Heart left ventricle (tissue), 16 donors: ENCODE measurements at places on chromosomes 4 and X. TPM values are rescaled to one million over a fixed set of nuclear protein-coding genes. Genes with fewer than 3 reads are reported as not detected.

DNA sequence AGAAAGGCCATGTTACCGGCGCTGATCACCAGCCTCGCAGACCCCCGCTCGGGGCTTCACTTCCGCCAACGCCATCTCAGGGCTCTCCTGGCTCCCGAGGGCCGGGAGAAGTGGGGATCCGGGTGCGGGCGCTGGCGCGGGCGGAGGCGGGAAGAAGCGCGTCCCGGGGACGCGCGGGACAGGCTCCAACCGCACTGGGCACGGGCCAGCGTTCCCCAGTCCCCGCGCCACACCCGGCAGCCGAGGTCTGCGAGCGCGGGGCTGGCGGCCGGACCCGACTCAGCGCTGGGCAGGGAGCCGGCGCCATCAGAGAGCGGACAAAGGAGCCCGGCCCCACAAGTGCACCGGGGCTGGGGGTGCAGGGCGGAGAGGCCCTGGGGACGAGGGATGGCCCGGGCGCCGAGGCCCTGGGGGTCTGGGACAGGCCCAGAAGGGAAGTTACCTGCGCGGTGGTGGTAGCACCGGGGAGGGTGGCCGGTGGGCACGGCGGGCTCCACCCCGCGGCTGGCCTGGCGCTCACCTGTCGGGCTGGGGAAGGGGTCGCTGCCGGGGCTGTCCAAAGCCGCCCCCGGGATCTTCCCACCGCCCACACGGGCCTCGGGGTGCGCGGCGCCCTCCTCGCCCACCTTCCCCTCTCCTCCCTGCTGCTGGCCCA lies 449 bp downstream of the CTPS2 start:
- peak; percentile 19 for DNase-seq

Gene ENPEP
- total RNA-seq: 4.2 TPM

Gene CLDN34
- not detected for total RNA-seq

DNA sequence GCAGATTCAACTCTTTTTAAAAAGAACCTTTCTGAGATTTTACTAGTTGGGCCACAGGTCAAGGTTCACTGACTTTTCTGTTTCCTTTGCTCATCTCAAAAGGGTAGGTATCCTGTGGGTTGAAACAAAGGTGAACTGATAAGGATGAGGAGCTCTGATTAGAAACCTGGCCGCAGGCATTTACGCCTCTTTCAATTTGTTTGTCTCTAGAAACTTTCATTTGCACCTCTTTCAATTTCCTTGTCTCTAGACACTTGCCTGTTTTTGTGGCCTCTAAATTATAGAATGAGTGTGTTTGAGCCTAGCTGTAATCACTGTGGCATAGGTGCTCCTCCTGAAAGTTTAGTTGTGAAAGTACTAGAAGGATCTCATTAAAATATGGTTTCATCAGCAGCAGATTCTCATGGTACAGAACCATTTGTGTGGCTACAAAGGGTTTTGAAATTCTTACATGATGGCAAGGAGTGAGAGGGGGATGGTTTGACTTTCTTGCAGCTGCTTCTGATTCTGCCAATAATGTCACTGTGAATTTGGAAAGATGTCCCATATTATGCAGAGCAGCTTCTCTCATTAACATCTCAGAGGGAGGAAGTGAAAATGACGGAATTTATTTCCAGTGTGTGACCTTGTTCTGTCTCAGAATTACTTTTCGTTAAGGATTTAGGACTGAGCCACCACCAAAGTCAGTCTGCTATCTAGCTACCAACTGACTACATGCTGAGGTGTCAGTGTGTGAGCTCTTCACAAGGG lies 142.2 kb downstream of the SH2D1A start:
- DNase-seq: no peak

DNA sequence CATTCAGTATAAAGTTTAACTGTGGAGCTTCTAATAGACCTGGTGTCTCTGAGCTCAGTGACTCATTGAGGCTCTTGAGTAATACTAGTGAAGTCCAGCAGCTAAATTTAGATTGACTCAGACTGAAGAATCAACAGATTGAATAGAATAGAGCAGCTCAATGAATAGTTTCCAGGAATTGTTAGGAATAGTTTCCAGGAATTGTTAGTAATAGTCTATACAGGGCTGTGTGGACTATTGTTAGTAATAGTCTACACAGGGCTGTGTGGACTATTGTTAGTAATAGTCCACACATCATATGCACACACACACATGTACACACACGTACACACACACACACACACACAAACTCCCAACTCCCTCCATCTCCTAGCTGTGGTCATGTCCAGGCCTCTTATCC lies 3.0 kb downstream of the GIMD1 start:
- no peak for DNase-seq

GRCh38 chrX:14697451-14697850 lies 168.1 kb downstream of the GLRA2 start:
- DNase-seq: no peak

- no peak for DNase-seq
These were observed 84.3 kb downstream of the NBDY start for GRCh38 chrX:56813318-56813837.

GRCh38 chr4:48290146-48290772 lies 20.6 kb upstream of the TEC start:
- DNase-seq: no peak

Gene MSX1
- 2.7 TPM for total RNA-seq

Gene CXCL6
- total RNA-seq: 0.28 TPM

DNA sequence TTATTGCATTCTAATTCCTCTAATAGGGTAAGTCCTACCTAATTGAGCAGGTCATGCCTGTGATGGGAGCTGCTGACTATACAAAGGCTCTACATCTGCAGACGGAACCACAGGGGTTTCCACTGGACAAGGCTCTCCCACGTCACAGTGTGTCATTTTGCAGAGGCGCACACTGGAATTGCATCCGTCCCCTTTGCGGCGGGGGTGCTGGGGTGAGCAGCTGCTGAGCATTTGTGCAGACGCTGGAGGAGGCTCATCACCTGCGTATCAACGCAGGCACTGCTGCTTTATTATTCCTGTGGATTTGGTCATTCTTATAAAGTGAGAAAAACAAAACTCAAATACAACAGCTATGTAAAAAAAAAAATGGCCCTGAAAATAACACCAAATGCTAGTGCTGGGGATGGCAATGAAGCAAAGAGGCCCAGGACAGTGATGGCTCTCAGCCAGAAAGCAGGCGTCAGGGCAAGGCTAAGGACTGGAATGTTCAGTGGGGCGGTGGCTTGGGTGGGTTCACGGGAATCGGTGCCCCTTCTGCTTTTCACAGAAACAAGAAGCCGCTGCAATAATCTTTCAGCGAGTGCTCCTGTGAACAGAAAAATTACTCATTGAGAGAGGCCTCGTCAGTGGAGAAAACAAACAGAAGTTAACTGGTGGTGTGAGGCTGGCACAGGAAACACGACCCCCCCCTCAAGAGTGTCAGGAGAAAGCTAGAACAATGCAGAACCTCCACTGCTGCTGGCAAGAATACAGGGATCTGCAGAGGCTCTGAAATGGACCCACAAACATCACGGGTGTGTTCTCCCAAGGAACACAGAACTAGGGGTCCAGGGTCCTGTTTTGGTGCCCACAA lies 67.8 kb downstream of the GATB start:
- DNase-seq: no peak

- no peak for DNase-seq
These were observed 165.1 kb upstream of the TTC29 start for GRCh38 chr4:147110473-147111367.

DNA sequence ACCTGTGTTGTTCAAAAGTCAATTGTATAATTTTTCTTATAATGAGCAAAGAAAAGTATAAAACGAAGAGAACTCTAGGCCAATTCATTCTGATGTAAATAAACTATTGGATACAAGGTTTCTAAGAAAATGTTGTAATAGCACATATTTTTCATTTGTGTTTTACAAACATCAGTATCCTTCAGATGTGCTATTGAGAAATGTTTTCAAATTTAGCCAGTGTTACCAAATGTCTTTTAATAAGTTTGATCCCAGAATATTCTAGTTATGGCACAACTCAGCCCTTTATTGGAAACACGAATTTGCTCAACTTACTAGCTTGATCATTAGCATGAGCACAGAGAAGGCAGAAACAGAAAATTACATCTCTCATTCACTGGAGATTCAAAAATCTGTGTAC lies 319.3 kb downstream of the IL15 start:
- no peak for DNase-seq
